ENCODE measurements at places on chromosomes 7 and 10.

DNA sequence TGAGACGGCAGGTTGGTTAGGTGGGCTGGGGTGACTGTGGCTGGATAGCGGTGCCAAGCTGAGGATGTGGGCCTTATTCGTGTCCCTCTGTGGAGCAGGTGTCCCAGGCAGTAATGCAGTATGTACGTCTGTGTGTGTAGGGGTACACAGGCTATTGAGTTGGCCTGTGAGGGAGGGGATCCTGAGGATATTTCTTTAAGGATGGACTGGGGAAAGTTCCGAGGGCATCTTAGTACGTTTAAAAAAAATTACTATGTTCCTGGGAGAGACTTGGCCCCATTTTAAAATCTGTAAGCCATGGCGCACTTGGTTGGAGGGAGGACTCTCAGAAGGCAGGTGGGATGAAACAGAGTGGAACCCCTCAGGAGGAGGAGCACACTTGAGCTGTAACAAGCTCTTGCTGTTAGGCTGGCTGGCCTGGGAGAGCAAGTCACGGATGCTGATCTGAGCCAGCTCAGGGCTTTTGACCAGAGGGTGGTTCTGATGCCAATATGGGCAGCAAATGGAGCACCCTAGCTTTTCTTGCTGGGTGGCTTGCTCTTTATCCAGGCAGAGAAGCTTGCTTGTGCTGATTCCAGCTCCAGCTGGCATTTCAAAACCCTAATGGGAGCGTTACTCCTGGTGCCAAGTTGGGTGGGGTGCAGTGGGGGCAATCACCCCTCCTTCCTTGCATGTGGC, 765 bp downstream of the WBP1L start:
- no peak for DNase-seq

GRCh38 chr10:50572017-50572491, 51.7 kb downstream of the SGMS1 start:
- DNase-seq, result no peak

DNA sequence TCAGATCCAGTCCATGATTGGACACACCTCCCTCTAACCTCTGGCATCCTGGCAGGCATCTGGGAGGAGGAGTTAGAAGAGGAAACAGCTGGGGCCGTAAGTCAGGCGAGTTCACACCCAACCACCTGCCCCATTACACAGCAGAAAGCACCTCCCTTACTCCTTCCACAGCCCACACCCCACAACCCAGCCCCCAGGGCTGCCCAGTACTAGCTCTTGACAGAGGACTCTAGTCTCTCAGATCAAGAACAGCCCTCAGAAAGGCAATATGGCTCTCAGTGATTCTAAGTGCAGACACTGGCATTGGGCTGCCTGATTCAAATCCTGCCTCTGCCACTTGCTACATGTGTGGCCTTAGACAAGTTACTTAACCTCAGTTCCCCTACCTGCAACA, 34.1 kb downstream of the KCNMA1 start:
- no peak for DNase-seq

GRCh38 chr7:6317797-6318438, 45.5 kb upstream of the CYTH3 start:
- peak; percentile 7 for DNase-seq

DNA sequence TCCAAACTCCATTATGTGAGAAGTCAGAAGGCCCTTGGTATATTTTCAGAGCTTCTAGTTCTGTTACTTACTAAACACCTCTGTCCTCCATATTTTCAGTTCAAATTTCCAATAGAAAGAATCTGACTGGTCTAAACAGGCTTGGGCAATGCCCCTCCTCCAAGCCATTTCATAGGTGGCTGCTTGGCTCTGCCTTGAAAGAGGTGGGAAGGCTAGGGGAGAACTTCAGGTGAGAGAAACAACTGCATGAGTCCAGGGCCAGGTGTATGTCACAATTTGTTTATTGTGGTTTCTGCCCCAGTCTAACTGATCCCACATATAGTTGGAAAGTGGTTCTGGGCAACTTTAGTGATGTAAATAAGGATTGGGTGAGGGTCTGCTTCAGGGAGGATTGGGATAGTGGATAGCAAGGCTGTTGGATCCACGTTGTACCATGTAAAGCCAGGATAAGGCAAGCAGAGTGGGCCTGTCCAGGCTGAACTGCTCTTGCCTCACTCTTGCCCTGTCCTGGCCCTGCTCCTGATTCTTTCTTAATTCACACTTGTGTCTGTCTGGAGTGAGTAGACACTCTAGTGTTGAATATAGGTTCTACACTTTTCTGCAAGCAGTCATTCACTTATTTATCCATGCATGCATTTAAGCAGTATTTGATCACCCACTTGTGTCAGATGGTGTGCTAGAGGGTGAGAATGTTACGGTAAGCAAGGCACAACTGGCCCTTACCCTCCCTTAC, 67.5 kb upstream of the COMTD1 start:
- no peak for DNase-seq

- no peak for DNase-seq
Observed at GRCh38 chr7:100483722-100484672, at the start of gene NYAP1. TSS of gene NYAP1 (plus strand) at chr7:100483927. CDS start at chr7:100485312, 1,385 bp downstream.

DNA sequence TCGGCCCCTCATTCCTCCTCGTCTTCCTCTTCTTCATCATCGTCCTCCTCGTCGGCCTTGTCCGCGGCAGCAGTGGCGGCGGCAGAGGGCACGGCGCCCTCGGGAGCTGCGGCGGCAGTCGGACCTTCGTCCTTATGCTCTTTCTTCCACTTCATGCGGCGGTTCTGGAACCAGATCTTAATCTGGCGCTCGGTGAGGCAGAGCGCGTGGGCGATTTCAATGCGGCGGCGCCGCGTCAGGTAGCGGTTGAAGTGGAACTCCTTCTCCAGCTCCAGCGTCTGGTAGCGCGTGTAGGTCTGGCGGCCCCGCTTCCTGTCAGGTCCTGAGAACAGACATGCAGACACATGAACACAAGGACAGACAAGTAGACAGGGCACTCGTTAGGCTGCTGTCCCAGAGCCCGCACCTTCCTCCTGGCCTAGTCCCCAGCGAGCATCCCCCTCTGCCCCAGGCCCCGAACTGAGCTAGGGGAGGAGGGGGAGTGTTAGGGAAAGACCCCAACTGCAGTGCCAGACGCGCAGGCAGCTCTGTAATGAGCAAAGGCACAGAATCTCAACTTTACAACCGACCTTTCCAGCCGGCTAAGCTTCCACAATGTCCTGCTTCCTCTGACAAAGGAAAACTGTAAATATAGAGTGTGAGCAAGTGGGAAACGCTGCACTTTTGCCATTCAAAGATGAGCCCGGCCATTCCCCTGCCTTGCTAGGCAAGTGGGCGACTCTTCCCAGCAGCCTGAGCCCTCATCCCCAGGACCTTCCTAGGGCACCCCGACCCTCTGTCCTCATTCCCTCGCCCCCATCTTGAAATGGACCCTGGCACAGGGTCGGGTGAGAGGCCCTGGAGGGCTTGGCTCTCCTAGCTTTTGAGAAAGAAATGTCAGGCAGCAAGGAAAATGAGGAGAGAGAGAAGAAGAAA, 1.3 kb downstream of the HOXA7 start:
- peak; percentile 40 for DNase-seq

DNA sequence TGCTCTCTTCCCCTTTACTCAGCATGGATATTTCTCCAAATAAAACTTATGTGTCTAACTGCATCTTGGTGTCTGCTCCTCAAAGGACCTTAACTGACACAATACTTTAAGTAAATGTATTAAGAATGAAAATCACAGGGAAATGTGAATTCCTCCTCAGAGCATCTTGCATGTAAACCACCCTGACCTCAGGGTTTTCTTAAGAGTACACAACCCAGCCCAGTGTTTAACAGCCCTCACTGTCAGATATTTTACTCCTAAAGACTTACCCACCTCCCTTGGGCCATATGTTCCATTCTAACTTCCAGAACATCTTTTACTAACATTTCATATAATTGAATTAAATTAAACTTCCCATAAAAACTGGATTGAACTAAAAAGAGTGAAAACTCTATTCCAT, 315.3 kb downstream of the HPSE2 start:
- DNase-seq, result no peak

DNA sequence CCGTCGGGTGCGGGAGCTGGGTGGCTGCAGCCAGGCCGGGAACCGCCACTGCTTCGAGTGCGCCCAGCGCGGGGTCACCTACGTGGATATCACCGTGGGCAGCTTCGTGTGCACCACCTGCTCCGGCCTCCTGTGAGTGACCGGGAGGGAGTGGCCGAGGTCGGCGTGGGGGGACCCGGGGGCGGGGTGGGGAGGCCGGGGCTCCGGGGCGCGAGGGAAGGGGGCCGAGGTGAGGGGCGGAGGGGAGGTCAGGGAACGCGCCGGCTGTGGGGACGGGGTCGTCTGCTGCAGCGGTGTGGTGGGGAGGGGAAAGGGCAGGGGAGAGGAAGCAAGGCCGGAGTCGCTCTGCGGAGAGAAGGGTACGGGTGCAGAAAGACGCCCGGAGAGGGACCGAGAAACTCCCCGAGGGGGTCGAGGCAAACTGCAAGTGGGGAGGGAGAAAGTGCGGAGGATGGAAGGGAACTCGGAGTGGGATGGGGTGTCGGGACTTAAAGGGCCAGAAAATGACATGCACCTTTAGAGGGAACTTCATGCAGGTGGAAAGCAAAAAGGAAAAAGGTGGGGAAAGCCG, 518 bp downstream of the AGFG2 start:
- DNase-seq, result no peak

GRCh38 chr7:94284104-94284503, 110.6 kb upstream of the COL1A2 start:
- DNase-seq, result no peak

DNA sequence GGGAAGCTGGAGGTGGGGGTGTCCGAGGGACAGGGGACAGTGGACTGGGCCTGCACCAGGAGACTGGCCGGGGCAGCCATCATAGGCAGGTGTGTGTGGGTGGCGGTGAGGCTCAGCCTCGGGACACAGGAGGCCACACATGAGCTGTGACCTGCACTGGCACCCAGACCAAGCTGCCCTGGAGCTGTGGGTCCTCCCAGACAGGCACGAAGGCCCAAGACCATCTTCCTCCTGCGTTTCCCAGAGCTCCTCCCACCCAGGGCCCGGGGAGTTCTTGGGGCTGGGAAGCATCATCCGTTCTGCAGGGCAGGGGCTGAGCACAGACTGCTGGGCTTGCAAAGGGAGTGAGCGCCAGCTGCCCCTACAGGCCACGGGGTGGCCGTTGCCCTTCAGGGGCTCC, 87.4 kb downstream of the PDGFA start:
- no peak for DNase-seq
